SIG-M5 (cell line): ENCODE measurements at places on chromosomes 7 and 10.

GRCh38 chr7:47950714-47951113 lies 2.4 kb upstream of the PKD1L1 start:
- no peak for DNase-seq

- DNase-seq = no peak
These were observed 1.3 kb downstream of the HELLS start for GRCh38 chr10:94546901-94547185.

GRCh38 chr7:30249316-30249715 lies 35.1 kb upstream of the ZNRF2 start:
- DNase-seq = no peak

DNA sequence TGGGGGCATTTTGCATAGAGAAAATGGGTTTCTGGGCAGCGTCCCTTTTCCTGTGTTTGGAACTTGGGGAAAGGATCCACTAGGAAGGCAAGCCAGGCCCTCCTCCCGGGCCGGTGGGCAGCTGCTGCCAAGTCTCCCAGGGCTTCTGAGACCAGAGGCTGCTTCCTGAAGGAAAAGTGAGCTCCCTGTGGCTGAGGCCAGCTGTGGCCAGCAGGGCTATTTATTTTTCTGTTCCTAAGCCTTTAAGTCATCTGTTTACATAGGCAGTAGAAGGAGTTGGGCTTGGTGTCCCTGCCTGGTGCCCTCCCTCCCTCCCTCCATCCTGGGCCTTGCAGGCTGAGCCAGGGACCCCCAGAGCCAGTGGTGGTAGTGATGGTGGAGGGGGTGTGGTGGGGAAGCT lies 70.5 kb upstream of the COL13A1 start:
- no peak for DNase-seq

GRCh38 chr7:125468855-125469174 lies 539.2 kb upstream of the POT1 start:
- DNase-seq = no peak

DNA sequence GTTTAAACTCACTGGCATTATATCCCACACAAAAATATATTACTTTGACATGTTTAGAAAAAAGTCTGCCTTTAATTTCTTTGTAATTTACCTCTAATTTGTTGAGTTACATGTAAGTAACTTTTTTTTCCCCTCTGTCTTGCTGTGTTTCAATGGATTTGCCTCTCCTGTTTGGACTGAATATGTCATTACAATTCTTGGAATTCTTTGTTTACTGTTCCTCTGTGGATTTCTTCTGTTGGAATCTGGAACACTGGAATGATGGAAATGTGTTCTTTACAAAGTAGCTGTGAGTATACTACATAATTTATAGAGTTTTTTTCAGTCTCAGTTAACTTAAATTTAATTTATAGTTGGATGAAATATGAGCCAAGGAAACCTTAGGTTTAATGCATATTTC lies 30.4 kb downstream of the SEPTIN7 start:
- DNase-seq = no peak

DNA sequence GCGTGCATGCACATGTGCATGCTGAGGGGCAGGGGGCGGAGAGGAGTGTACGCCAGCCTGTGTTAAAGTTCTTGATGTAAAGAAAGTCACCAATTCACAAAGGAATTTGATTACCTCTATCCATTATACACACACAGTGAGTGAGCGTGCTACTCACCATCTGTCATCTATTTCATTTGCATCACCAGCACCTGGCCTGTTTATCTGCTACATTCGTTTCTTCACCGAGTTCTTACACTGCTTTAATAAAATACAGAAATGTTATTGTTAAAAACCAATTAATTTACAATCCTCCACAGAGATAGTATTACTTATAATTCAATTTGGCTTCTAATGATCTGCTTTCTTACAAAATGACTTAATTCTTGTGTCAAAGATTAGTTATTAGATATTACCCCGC lies 32.6 kb downstream of the NEUROD6 start:
- no peak for DNase-seq

DNA sequence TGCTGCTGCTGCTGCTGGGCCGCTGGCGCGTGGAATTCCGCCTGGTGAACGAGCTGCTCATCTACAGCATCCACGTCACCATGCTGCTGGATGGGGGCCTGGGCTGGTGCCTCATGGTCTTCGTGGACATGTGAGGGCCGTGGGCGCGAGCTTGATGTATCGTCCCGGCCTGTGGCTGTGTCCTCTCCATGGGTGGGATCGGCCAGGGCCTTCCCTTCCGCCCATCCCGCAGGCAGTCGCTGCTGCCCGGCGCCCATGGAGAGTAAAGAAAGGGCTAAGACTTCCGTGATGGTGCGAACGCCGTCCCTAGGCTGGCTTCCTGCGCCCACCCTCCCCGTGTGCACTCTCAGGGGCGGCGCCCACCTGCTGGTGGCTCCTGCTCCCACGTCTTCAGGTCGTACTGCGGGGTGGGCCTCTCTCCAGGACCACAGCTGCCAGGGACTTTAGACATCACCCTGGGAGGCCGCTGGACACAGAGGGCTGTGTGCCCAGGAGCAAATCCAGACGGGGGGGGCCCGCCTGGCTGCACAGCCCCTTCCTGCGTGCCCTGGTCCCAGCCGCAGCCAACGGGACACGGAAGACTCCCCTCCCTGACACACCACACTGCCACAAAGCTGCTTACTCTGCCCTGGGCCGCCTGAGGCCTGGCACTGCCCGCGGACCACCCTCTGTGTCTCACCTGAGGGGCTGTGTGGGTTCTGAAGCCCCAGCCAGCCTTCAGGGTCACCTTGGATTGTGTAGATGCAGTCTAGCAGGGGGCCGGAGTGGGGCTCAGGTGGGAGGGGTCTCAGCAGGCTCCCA lies 167.5 kb downstream of the SEPTIN7 start:
- DNase-seq = no peak

GRCh38 chr7:148230296-148230695 lies 360.3 kb upstream of the C7orf33 start:
- DNase-seq = no peak

DNA sequence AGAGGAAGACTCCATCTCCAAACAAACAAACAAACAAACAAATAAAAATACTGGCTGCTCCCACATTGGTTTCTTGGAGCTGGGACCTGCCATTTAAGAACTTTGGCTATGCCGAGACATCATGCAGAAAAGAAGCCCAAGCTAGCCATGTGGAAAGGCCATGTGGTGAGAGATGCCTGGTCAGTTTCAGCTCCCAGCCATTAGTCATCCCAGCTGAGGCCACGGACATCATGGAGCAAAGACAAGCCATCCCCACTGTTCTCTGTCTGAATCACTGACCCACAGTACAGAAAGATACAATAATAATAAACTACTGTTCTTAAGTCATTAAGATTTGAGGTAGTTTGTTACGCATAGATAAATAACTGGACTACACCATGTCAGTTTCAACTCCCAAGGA lies 70.0 kb upstream of the PCBD1 start:
- DNase-seq = no peak

DNA sequence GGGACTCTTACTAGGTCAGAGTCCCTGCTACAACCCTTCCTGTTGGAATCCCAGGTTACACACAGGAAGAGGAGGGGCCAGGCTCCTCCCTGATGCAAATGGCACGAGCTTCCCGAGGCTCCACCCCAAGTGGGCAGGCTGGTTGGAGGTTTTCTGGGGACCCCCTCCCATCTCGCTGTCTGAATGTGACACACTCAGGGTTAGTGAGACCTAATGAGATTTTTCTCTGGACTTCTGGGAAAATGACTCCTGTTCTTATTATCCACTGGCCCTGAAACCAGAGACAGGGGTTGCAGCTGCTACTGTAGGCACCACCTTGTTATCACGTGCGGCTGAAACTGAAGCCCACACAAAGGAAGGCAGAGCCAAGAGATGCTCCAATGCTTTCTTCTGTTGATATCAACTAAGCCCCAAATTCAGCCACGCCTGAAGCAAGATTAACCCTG lies 103.3 kb downstream of the FAM107B start:
- no peak for DNase-seq

DNA sequence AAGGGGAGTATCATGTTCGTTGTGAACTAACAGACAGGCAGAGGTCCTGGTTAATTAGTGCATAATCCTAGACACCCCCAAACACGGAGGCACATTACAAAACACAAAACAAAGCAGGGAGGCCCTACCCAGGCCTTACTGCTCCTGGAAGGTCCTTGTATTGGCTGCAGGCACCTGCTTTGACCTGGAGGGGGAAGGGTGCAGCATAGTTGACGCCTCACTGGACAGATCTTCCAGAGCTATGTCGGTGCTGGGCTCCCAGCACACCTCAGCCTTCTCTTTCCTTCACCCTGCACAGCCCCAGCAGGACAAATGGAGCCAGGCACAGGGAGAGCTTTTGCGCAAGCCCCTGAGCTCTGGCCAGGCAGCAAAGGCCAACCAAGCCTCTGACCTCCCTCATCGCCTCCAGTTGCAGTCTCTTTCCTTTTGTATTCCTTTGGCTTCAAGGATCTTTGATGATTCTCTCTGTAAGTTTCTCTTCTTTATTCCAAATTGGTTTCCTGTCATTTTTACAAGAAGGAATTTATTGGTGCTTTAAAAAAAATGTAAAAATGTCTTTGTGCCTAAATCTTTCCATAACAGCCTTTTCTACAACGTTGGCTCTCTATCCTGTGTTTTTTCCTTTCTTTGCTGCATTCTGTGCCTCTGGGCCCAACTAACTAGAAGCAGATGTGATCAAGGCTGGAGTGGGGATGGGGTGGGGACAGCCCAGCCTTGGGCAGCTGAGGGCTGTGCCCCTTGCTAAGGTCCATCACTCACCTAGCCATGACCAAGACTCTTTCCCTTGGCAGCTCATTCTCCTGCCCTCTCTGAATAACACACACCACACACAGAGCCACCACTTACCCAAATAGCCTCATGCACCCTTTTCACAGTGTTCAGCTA lies 317.1 kb upstream of the NPVF start:
- no peak for DNase-seq

DNA sequence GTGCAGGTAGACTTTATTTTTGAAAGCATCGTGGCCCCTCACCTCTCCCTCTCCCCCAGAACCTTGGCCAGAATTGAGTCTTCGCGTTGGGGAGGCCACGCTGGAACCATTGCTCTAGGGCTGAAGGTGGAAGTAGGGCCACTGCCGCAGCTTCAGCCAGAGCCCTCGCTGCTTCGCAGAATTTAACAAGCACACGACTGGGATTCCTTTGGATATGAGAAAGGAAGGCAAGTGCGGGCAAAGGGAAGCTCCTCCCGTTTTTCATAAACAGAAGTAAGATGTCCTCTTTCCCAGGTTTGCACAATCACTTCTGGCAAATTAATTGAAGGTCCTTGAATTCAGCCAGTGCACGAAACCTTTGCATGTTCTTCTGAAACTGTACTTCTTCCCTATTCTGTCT lies 168.1 kb downstream of the CCDC3 start:
- DNase-seq = no peak

GRCh38 chr10:3131098-3131497 lies 41.5 kb downstream of the PITRM1 start:
- DNase-seq = no peak

DNA sequence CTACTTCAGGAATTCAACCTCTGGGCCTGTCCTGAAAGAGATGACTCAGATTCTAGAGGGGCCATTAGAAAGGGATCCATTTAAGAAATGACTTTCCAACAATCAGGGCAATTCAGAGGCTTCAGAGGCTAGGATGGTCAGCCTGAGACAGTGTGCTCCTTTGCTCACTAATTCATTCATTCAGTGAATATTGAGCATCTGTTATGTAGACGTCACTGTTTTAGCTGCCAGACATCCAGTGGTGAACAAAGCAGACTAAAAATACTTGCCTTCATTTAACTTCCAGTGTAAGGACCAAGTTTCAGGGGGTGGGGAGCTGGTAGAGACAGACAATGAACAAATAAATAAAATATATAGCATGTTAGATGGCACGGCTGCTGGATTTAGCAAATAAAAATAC lies 1.6 kb downstream of the KIAA1217 start:
- no peak for DNase-seq

DNA sequence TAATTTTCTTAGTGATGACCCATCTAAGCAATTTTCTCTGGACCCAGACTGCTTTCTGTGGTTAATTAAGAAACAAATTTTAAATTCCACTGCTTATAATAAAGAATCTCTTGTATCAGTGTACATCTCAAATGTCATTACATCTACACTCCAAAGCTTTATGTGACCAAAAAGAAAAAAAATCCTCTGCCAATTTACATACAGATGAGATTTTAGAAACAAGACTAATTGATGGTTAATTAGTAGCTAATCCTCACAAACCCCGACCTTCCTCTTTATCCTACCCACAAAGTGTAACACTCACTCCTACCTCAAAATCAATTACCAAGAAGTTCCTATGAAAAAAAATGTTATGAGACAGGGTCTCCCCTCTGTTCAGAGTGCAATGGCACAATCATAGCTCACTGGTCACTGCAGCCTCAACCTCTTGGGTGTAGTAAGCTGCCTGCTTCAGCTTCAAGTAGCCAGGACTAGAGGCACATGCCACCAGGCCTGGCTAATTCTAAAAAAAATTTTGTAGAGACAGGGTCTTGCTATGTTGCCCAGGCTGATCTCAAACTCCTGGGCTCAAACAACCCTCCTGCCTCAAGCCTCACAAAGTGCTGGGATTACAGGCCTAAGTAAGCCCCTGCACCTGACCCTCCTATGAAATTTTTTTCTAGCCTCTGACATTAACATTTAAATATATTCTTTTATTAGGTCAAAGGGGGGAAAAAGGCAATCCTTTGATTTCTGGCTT lies 14.8 kb downstream of the KIF5B start:
- no peak for DNase-seq

DNA sequence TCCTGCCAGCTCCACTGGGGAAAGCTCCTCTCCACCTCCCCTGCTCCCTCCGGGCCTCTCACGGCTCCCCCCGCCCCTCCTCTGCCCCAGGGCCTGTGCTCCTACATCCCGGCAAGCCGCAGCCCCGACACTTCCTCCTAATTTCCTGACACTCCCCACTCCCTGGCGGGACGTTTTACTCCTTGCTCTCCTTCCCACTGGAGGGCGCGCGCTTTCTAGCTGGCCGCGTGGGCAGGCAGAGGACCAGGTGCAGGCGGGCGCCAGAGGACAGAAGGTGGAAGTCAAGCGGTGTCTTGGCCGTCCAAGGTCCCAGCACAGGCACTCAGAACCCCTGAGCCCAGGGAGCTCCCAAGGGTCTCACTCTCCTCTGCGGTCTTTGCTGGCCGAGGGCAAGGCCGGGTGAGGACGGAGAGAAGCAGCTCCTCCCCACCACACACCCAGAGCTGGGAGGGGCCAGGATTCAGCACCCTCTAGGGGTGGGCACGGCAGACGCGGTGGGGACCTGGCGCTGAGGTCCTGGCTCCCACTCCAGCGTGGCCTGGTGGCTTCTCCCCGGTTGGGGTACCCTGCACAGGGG lies 19.1 kb downstream of the ADAM8 start:
- DNase-seq = no peak

DNA sequence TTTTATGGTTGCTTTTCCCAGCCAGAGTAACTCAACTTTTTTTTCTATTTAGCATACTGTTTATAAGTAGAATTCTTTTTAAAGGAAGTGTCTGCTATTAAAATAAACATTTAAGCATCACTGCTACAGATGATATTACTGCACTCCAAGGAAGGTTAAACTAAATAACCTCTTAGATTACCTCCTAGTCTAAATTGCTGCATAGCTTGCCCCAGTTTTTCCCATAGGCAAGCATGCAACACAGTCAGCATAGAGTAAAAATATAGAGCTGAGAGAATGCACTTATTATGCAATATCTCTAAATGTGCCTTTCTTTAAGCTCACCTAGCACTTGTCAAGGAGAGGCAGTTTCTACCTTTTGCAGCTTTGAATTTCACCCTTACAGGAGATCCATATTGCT lies 1392.4 kb upstream of the CELF2 start:
- DNase-seq = no peak

GRCh38 chr7:102261451-102261850 lies 25.2 kb upstream of the SH2B2 start:
- DNase-seq = no peak
